ENCODE measurements at places on chromosomes 6 and 20.

GRCh38 chr6:44559486-44560270 lies 172.2 kb downstream of the CDC5L start:
- no peak for DNase-seq

DNA sequence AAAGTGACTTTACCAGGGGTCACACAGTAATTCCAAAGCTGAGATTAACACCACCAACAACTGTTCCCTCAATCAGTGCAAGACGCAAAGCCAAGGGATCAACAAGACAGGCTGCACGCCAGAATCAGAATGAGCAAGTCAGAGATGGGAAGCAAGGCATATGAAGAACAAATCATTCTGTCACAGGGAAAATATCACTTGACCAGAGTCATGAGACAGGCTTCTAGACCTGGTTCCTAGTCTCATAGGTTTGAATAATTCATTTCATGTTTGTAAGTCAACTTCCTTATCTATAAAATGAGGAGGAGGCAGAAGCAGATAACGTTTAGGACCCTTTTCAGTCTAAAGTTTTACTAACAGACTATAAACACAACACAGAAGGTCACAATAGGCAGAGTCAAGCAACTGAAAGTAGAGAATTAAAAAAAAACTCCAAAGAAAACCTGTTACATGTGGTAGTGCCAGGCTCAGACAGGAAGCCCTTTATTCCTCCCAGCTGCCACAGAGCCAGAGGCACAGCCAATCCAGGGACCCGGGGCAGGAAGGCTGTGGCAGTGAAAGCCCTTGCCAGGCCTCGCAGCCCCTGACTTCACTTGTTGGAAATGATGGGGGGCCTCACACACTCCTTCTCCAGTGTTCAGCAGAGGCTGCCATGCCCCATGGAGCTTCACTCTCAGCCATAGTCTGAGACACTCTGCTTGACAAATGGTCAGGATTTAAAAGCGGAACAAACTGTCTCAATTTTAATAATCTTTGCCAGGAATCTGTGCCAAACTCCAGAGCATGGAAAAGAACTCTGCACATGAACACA lies 29.2 kb upstream of the DST start:
- no peak for DNase-seq

DNA sequence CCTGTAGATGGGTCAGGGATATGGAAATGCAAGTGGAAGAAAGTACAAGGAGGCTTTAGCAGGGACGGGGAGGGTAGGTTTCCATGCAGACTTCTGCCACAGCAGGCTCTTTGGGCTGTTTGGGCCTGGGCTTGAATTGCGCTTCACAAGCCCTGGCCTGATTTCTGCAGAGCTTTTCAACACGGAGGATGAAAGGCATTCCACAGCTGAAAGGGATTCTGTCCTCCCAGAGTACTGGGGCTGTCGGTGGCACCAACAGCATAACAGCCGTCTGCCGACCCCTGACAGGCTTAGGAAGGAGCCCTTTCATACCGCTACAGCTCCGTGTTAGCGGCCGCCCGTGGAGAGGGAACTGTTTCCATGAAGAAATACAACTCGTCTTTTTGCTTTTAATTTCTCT lies 22.9 kb upstream of the TBC1D7 start:
- DNase-seq = no peak

DNA sequence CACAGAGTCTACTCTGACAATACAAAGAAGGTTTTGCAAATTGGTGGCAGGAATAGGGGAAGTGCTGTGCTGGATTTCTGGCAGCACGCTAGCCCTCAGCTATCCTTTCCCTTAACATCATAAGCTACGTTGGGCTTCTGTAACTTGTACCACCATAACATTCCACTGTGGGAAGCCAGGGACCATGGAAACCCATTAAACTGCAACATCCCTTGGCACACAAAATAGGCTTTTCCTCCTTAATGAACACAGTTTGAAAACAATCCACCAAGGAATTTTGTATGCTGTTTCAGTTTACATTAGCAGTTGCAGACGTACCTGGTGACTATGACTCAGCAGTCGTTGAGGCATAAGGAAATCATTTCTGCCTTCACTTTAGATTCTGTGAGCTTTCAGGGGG lies 203.9 kb upstream of the RAB32 start:
- DNase-seq = no peak

DNA sequence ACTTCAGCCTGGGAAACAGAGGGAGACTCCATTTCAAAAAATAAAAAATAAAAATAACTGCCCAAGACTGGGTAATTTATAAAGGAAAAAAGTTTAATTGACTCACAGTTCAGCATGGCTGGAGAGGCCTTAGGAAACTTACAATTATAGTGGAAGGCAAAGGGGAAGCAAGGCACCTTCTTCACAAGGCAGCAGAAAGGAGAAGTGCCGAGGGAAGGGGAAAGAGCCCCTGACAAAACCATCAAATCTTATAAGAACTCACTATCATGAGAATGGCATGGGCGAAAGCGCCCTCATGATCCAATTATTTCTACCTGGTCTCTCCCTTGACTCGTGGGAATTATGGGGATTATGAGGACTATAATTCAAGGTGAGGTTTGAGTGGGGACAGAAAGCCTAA lies 95.5 kb upstream of the LGSN start:
- no peak for DNase-seq

DNA sequence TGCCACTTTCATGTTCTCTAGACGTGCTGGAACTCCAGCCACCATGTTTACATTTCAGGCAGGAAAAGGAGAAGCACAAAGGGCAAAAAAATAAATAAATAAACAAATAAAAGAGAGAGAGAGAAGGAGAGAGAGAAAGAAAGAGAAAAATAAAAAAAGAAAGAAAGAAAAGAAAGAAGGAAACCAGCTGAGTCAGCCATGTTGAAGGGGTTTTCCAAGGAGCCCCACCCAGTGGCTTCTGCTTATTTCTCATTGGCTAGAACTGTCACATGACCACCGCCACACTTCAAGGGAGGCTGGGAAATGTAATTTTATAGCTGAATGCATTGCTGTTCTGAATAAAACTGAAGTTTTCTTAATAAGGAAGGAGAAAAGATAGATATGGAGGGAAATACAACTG lies 71.1 kb downstream of the BFSP1 start:
- no peak for DNase-seq

GRCh38 chr20:38670786-38671185 lies 53.5 kb upstream of the SLC32A1 start:
- no peak for DNase-seq

All from immature natural killer cell (primary cell).